Stimulated activated CD8-positive, alpha-beta memory T cell treated with anti-CD3 and anti-CD28 coated beads, Interleukin-4, amount 100 ng/mL, for 1 hour (primary cell): ENCODE measurements at places on chromosomes 16 and 17.

GRCh38 chr16:10122546-10122945 is 59.7 kb downstream of the GRIN2A start:
- DNase-seq = no peak

- no peak for DNase-seq
Measured at GRCh38 chr16:58842746-58843145, 108.6 kb upstream of the GOT2 start.

DNA sequence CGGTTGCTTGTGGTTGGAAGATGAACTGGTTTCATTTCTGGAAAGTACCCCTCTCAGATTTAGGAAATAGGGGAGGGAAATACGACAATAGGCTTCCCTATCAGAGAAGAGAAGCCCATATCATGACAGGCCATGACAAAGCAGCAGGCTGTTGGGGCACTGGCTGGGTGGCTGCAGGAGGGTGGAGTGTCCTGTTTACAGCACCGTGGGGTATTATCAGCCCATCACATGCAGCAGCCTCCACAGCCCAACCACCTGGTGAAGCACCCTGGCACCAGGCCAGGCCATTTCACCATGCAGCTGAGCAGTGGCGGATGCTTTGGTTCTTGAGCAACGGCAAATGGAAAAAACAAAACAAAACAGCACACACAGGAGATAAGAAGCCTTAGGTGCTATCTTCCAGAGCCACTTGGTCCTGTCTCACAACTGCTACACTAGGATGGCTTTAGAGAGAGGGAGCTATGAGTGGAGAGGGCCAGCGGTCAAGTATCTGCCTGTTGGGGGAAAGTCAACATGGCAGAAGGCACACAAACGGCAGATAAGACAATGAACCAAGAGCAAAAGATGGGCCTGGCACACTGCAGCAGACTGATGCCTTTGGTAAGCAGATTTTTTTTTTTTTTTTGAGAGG is 24.2 kb downstream of the FAM117A start:
- peak; percentile 83 for DNase-seq

GRCh38 chr17:4827399-4827798 is 5.7 kb upstream of the MINK1 start:
- DNase-seq = no peak

DNA sequence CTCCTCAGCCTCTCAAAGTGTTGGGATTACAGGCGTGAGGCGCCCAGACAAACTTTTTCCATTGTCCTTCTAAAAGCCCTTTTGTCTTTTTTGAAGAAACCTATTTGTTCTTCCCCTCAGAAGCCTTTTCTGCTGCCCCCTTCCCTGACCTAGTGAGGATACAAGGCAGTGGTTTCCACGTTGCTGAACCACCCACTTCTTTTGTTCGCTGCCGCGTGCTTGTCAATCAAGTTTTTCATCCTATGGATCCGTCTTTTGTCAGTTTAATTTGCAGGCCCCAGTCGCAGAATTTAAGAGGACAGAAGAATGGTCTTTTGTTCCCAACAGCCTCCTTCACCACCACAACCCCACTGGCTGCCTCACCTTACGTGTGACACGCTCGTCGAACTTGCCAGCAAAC is 20.2 kb upstream of the GNG13 start:
- no peak for DNase-seq

GRCh38 chr16:79369796-79370195 is 230.7 kb downstream of the MAF start:
- no peak for DNase-seq

DNA sequence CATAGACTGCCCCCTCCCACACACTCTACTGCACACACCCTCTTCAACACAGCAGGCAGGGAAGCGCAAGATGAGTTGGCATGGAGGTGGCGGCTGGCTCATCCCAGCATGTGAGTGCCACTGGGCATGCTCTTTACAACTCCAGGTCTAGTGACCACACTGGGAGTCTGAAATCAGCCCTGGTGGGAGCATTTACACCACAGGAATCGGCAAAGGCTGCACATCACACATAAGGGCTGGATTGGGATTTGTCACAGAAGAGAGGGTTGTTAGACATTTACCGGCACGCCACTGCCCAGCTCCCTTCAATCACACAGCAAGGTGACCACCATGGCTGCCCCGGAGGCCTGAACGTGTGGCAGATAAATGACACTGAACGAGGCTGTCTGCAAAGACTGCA is 49.4 kb downstream of the ENGASE start:
- no peak for DNase-seq

GRCh38 chr17:31418773-31419350 is 27.4 kb downstream of the RAB11FIP4 start:
- DNase-seq = no peak
